ENCODE measurements at places on chromosomes 7 and 10. TPM values are rescaled to one million over a fixed set of nuclear protein-coding genes. Genes with fewer than 3 reads are reported as not detected.

Gene CADPS2
- 0.03 TPM for total RNA-seq

Gene COL26A1
- total RNA-seq, result 0.58 TPM

Gene JAKMIP3
- total RNA-seq, result 1.1 TPM

Gene GHRHR
- total RNA-seq, result not detected

Gene TRIM50
- not detected for total RNA-seq
